ENCODE measurements at places on chromosomes 16 and 17. TPM values are rescaled to one million over a fixed set of nuclear protein-coding genes. Genes with fewer than 3 reads are reported as not detected.

IL17C gene
- total RNA-seq = 0.39 TPM

C16orf86 gene
- 4.7 TPM for total RNA-seq

PYY gene
- not detected for total RNA-seq

C17orf78 gene
- not detected for total RNA-seq

COA3 gene
- total RNA-seq = 55.4 TPM

SRCIN1 gene
- not detected for total RNA-seq

MED31 gene
- 6.3 TPM for total RNA-seq

SLX1B gene
- total RNA-seq = 20.2 TPM

CCL8 gene
- not detected for total RNA-seq

NTN3 gene
- total RNA-seq = 1.6 TPM

NGFR gene
- total RNA-seq = not detected

GPR139 gene
- total RNA-seq = not detected

STAC2 gene
- total RNA-seq = not detected

IRX5 gene
- not detected for total RNA-seq

EFCAB13 gene
- 11.4 TPM for total RNA-seq

SOX9 gene
- total RNA-seq = 1.2 TPM

SP6 gene
- 1.8 TPM for total RNA-seq

PSMD11 gene
- 92.3 TPM for total RNA-seq

DDX28 gene
- total RNA-seq = 11.7 TPM

CCL17 gene
- not detected for total RNA-seq

NME3 gene
- total RNA-seq = 36.2 TPM

KRT40 gene
- not detected for total RNA-seq

BEAN1 gene
- 13.2 TPM for total RNA-seq

All from placental epithelial cell (primary cell).